ENCODE measurements at places on chromosomes 2 and 18. TPM values are rescaled to one million over a fixed set of nuclear protein-coding genes. Genes with fewer than 3 reads are reported as not detected.

DNA sequence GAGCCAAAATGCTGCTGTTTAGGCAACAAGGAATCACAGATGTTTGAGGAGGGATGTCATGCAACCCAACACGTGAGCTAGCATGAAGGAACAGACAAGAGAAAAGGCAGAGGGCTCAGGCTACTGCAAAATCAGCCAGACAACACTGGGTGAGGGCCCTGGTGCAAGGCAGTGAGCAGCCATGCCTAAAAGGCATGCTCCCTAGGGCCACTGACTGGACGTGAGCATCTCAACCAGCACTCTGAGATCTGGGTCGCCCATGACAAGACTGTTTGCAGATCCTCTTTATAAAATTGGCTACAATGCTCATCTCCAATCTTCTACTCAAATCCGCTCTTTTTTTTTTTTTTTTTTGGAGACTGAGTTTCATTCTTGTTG, 49.1 kb downstream of the KIAA2012 start:
- no peak for DNase-seq

DNA sequence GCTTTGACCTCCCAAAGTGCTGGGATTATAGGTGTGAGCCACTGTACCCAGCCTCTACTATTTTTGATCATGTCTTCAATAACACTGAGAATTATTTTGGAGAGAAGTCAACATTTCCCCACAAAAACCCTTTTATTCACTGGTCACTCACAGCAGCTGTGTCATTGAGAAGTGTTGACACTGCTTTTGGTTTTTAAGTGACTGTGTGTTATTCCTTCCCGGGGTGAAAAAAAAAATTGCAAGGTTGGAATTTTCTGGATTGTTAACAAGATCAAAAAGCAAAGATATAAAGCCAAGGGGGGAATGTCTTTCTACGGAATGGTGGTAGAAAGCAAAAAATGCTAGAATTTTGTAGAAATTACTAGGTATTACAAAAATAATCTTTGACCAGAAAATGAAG, 61.5 kb downstream of the TANC1 start:
- DNase-seq: no peak

DNA sequence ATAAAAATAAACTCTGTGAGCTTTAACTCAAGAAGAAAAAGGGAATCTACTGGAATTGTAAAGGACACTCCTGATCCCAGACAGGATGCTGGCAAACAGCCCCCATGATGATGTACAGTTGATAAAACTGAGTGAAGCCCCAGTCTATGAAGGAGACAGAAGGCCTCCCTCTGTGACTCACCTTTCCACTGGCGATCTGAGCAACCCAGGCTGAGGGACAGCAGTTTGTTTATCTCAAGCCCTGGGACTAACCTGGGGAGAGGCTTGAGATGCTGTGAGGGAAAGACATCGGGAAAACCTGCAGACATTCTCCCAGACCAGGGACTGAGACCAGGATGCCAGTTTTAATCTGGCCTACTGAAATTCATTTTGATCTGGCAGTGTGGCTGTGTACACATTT, 104.5 kb upstream of the CDH2 start:
- DNase-seq: no peak

- no peak for DNase-seq
Observed at GRCh38 chr2:56685205-56685604, 501.4 kb downstream of the CCDC85A start.

DNA sequence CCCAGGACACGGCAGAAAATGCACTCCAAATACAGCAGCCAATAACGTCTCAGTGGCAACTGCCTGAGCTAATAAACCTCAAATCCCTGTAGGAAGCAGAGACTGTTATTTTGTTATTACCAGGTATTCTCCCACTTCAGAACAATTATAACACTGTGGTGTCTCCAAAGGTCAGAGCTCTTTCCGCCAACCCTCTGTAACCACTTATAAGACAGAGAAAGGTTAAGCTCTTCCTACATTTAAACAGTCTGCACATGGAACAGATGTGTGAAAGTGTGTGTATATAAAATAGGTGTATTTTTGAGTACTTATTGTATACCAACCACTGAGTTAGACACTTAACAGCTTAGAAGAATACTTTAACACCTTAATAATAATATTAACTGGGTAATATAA, 64.1 kb downstream of the FBXO15 start:
- no peak for DNase-seq

GRCh38 chr2:29954316-29954715, 32.9 kb upstream of the ALK start:
- no peak for DNase-seq

The ABCG5 gene
- not detected for total RNA-seq

The DPP10 gene
- total RNA-seq: not detected

The ZRANB3 gene
- 4.1 TPM for total RNA-seq

The MCM6 gene
- total RNA-seq: 11.1 TPM

The EIF5B gene
- 14.6 TPM for total RNA-seq

The DNER gene
- 0.44 TPM for total RNA-seq

The TWIST2 gene
- total RNA-seq: 0.44 TPM

The ALK gene
- not detected for total RNA-seq

Measured in lung microvascular endothelial cell (primary cell).